NCI-H2227 treated with DMSO at 0.1 percent for 48 hours (cell line): ENCODE measurements at places on chromosomes 6 and 20.
A peak's percentile ranks its signal among the peaks of the same experiment; 100 is the strongest.

DNA sequence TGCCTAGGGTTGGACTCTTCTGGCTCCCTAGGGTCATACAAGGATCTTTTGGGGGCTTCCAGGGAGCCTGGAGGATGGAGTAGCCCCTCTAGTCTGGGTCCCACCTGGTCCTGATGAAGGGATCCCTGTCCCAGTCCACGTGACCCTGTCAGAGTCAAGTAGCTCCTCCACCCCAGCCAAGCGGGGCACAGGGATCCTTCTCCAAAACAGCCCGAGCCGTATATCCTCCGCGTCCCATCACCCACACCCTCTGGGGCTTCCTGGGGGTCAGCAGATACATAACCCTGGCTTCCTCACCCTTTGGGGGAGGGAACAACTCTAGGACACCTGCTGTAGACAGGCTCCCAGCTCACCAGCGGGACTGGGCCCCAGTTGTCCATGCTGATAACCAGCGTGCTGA lies 28.0 kb downstream of the BPIFB1 start:
- DNase-seq, result no peak

- no peak for DNase-seq
These were observed 325.7 kb upstream of the BTBD3 start for GRCh38 chr20:11591965-11592364.

GRCh38 chr6:133236932-133237331 lies 4.2 kb upstream of the EYA4 start:
- DNase-seq, result no peak

- no peak for DNase-seq
These were observed 40.9 kb upstream of the PTPN1 start for GRCh38 chr20:50469176-50469723.

GRCh38 chr20:8489094-8489883 lies 357.2 kb downstream of the PLCB1 start:
- no peak for DNase-seq

DNA sequence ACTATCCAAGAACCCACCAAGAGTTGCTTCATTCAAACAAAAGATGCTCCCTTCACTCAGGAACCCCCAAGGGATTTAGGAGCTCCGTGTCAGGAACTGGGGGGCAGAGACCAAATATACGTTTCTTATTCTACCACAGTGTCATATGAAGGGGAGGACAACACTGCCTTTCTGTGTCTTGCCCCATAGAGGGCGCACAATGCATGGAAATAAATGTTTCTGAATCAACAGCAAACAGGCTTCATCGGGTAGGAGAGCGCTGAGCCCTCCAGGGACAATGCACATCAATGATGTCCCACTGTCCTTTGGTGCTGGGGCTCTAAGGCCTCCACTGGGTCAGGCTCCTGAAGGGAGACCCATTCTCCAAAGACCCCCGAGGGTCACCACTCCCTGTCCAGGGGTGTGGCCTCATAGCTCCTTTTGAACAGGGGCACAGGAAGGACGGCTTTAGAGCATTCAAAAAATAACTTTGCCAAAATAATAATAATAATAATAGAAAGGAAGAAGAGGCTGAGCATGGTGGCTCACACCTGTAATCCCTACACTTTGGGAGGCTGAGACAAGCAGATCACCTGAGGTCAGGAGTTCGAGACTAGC lies 31.1 kb downstream of the PLG start:
- DNase-seq, result peak; percentile 0

GRCh38 chr20:17605131-17605660 lies 35.3 kb downstream of the DSTN start:
- DNase-seq, result no peak

DNA sequence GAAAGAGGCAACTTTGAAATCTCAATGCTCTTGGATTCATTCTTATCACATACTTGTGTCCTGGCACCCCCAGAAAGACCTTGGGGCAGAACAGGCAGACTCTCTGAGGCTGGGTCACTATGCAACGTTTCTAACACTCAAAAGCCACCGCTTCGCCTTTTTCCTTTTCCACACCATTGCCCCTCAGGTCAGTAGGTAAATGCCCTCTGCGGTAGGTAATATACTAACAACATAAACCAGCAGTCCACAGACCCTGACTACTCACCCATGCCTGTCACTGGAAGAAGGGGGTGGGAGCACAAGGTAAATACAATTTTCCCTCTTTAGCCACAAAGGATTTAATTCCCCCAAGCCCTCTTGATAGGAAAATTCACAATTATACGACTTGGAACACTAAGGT lies 6.5 kb upstream of the SPTLC3 start:
- no peak for DNase-seq

DNA sequence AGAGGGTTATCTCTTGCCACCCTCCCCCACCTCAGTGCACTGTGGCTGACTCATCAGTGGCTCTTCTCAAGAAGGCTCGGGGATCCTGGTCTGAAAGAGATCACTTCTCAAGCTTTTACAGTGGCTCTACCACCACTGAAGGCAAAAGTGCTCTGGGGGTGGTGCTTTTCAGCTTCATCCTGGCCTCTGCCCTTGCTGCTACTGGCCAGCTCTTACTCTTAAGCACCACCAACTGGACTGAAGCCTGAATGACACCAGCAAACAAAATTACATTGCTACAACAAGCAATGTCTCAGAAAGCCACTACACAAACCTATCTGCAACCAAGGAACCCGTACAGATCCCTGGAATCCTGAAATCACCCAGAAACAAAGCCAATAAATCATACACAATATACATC lies 402.1 kb downstream of the EPHA7 start:
- DNase-seq, result no peak

DNA sequence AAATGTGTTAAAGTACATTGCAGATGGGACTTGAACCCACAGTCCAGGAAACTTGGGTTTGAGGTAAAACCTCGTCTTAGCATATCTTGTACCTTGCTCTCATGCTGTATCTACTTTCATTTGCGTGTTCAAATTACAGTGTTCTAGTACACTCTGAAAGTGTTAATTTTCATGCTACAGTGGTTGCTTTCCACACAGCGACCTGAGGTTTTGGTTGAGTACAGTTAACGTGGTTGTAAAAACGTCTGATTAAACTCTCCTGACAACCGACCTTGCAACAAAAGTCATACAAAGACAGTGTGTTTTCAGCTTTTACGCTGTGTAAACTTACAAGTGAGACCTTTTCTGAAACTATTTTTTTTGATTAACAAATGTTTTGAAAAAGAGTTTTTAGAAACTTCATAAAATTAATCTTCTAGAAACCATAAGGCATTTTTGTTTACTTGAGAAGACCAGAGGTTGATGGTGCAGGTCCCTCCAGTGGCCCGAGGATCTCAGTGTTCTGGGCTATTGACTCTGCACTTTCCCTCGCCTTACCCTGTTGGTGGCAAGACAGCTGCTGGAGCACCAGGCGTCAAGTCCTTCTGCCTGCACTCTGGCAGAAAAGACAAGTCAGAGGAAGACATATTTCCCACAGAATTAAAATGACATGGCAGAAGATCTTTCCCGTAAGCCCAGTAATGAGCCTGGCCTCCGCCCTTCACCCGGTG lies 334.0 kb downstream of the THBS2 start:
- no peak for DNase-seq

GRCh38 chr6:142300758-142301650 lies 803 bp upstream of the ADGRG6 start:
- DNase-seq, result no peak

- no peak for DNase-seq
These were observed 562 bp downstream of the MOCS1 start for GRCh38 chr6:39933669-39934130.

DNA sequence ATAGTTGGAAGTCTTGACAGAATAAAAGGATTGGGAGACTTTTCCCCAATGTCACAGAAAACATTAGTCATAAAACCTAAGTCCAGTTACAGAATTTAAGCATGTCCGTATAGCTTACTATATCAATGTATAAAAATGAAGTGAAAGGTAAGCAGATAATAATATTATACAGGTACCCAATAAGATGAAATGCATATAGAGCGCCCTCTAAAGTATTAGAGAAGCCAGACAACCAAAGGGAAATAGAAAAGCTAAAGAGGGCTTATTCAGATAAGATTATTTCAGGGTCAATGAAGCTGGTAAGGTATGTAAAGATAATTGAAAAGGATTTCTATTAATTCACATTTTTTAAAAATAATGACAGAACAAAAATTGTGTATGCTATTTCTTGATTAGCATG lies 947.7 kb upstream of the MAP3K7 start:
- no peak for DNase-seq

DNA sequence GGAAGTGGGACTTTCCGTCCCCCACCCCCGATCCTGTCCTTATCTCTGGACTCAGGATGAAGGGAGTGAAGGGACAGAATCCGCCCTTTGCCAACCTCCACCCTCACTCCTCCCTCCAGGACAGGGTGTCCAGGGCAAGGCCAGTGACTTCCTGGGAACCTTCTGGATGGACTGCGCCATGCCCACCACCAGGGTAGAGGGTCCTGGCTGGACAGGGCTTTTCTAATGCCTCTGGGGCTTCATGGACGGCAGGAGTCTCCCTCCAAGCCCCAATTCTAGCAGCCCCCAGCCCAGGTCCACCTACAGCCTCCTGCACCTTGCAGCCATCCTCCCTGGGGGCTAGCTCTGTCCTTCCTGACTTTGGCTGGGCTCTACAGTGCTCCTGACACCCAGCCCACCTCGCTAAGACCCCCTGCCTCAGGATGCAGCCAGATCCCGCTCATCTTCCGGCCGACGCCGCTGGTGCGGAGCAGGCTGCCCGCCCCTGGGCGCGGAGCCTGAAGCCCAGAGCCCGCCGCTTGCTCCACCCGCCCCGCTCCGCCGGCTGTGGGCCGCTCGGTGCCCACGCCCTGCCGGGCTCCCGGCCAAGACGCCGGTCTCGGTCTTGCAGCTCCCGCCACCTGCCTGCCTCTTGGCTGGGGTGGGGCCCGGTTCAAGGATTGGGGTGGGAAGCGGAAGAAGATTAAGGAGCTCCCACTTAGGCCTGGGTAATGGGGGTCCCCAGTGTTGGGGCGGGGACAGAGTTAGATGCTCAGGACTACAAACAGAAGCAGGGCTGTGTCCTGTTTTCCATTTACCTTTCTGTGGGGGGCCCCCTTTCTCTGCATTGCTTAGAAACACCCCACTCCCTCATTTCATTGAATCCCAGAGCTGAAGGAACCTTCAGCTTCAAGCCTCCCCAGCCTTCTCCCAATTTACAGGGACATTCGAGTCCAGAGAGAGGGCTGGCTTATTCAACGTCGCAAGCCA lies 72.8 kb downstream of the MDGA1 start:
- no peak for DNase-seq

GRCh38 chr6:40131675-40132074 lies 197.4 kb upstream of the MOCS1 start:
- DNase-seq, result no peak

DNA sequence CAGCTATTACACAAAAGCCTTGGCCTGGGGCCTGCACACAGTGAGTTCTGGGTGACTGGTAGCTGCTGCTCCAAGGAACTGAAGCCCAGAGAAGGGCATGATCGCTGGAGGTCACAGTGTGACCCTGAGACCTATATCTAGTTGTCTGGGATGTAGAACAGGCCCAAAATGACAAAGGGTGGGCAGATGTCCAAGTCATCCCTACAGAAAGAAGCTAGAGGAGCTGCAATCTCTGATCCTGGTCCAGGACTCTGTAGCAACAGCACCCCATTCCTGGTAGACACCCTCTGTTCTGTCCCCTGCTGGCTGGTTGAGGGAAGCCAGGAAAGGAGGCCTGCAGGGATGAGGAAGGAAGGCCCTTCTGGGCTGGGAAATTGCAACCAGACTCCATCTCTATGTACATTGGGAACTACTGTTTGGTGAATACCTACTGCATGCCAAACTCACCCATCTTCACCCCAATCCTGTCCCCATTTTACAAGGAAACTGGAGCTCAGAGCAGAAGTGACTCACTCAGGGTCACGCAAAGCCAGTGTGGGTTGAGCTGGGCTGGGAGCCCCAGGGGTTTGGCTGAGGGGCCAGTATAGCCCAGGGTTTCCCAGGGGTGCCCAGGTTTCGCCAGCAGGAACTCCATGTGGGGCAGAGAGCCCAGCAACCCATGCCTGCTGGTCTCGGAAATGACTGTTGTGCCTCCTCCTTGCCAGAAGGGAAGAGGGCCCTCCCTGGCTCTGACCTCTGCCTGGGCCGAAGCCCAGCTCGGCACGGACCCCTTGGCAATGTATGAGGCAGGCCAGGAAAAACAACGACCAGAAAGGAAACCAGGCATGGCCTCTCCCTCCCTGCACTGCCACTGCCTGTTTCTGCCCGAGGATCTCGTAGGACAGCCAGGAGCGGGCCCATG lies 44.9 kb upstream of the TLDC2 start:
- DNase-seq, result no peak

DNA sequence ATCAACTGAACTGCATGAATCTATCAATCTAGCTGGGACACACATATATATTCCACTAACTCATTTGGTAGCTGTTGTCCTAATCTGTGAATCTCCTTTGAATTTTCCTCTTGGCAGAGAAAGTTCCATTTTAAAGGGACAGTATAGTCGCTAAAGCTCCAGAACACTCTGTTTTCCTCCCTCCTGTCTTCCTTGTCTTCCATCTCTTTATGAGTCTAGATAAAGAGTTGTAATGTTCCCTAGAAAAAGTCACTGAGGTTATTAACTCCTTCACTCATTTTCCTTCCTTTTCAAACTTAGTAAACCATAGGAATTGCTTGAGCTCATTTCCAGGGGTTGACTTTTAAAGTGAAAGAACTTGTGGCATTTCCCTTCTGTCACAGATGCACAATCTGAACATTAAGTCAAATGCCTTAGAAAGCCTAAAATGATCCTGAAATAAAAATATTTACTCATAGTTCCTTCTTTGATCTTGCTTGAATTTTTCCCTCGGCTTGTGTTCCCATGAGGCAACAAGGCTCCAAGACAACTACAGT lies 198.4 kb downstream of the TRIM27 start:
- no peak for DNase-seq

DNA sequence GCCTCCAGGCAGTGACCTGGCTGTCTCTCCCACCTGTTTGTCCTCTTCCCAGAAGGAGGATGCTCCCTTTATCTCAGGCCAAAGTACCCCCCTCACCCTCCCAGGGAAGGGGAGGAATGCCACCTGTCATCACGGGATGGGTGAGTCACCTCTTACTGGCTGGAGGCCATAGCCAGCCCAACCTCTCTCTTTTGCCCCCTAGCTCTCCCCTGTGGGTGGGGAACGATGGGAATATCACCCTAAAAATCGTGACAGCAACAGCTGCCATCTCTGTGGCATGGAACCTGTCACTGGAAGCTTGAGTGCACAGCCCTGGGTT lies 137.5 kb upstream of the PTPN1 start:
- DNase-seq, result no peak

GRCh38 chr20:3932277-3932676 lies 43.1 kb downstream of the PANK2 start:
- DNase-seq, result no peak

GRCh38 chr20:63443606-63444395 lies 28.7 kb downstream of the KCNQ2 start:
- no peak for DNase-seq

GRCh38 chr6:168949981-168950857 lies 303.4 kb downstream of the THBS2 start:
- no peak for DNase-seq
